ENCODE measurements at places on chromosomes 13 and 19. TPM values are rescaled to one million over a fixed set of nuclear protein-coding genes. Genes with fewer than 3 reads are reported as not detected.

- DNase-seq: no peak
- H3K36me3 ChIP-seq: no peaks in the 10 kb centered on the region
- H3K27ac ChIP-seq: no peak overlapping the region
- peaks cover 22% of the 10 kb centered on the region for H3K27me3 ChIP-seq
Measured at GRCh38 chr19:45311621-45312020, 11.1 kb downstream of the CKM start.

DNA sequence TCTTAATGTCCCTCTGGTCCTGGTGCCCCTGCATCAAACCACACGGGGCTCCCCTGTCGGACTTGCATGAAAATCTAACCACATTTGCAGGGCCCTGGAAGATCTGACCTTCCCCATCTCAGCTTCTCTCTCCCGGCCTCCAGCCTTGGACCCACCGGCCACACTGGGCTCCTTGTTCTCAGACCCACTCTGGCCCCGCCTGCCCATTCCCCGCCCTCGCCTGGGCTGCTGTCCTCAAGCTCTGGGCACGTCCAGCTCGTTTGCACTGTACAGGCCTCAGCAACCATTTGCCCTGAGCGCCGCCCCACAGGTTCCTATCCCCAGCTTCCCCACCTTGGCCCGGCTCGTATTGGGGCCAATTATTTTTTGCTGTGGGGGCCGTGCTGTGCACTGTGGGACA, 10.5 kb downstream of the MYO9B start:
- H3K27ac ChIP-seq: no peak overlapping the region
- no peaks in the 10 kb centered on the region for H3K27me3 ChIP-seq
- H3K4me1 ChIP-seq: peaks cover 23% of the 10 kb centered on the region
- H3K36me3 ChIP-seq: peaks cover 22% of the 10 kb centered on the region

GRCh38 chr13:97802213-97802612, 151.3 kb upstream of the IPO5 start:
- H3K4me3 ChIP-seq: no peak overlapping the region
- peaks cover 12% of the 10 kb centered on the region for H3K27me3 ChIP-seq
- peaks cover 2% of the 10 kb centered on the region for H3K4me1 ChIP-seq

GRCh38 chr19:5867201-5868136, 2.9 kb downstream of the FUT5 start:
- H3K27me3 ChIP-seq: peaks cover 15% of the 10 kb centered on the region
- H3K4me3 ChIP-seq: no peak overlapping the region
- no peaks in the 10 kb centered on the region for H3K36me3 ChIP-seq

DNA sequence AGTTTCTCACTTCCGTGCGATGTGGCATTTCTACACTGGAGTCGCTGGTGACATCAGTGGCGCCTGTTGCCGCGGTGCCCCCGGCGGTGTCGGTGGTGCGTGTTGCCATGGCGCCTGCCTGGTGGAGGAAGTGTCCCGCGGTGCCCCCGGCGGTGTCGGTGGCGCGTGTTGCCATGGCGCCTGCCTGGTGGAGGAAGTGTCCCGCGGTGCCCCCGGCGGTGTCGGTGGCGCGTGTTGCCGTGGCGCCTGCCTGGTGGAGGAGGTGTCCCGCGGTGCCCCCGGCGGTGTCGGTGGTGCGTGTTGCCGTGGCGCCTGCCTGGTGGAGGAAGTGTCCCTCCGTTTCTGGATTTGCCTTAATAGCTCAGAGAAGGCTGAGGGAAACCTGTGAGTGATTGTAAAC, 127.6 kb downstream of the KDM4B start:
- DNase-seq: no peak
- peaks cover 36% of the 10 kb centered on the region for H3K36me3 ChIP-seq
- H3K4me1 ChIP-seq: no peaks in the 10 kb centered on the region
- H3K4me3 ChIP-seq: no peak overlapping the region
- no peak overlapping the region for H3K27ac ChIP-seq

- DNase-seq: peak; percentile 95
- H3K27me3 ChIP-seq: no peaks in the 10 kb centered on the region
- peak overlapping the region; percentile 57 for H3K27ac ChIP-seq
- no peak overlapping the region for H3K4me3 ChIP-seq
- H3K4me1 ChIP-seq: peaks cover 9% of the 10 kb centered on the region
Measured at GRCh38 chr13:47499358-47500150, 501.5 kb downstream of the SUCLA2 start.

- H3K36me3 ChIP-seq: no peaks in the 10 kb centered on the region
- no peak overlapping the region for H3K27ac ChIP-seq
- peak; percentile 19 for DNase-seq
Measured at GRCh38 chr19:56066152-56067023, 54.7 kb downstream of the ZNF787 start.

DNA sequence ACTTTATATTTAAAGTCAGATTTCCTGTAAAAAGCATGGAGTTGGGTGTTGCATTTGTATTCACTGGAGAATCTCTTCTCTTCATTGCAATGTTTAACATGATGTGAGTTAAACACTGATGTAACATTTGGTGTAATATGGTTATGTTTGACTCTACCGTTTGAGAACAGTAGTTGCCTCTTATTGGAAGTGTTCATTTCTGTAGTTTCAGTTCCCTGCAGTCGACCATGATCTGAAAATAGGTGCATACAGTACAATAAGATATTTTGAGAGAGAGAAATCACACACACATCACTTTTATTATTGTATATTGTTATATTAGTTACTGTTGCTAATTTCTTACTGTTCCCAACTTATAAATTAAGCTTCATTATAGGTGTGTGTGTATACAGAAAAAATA, 105.2 kb upstream of the SPACA7 start:
- H3K27me3 ChIP-seq: no peaks in the 10 kb centered on the region
- H3K27ac ChIP-seq: no peak overlapping the region
- no peak overlapping the region for H3K4me3 ChIP-seq
- DNase-seq: no peak

DNA sequence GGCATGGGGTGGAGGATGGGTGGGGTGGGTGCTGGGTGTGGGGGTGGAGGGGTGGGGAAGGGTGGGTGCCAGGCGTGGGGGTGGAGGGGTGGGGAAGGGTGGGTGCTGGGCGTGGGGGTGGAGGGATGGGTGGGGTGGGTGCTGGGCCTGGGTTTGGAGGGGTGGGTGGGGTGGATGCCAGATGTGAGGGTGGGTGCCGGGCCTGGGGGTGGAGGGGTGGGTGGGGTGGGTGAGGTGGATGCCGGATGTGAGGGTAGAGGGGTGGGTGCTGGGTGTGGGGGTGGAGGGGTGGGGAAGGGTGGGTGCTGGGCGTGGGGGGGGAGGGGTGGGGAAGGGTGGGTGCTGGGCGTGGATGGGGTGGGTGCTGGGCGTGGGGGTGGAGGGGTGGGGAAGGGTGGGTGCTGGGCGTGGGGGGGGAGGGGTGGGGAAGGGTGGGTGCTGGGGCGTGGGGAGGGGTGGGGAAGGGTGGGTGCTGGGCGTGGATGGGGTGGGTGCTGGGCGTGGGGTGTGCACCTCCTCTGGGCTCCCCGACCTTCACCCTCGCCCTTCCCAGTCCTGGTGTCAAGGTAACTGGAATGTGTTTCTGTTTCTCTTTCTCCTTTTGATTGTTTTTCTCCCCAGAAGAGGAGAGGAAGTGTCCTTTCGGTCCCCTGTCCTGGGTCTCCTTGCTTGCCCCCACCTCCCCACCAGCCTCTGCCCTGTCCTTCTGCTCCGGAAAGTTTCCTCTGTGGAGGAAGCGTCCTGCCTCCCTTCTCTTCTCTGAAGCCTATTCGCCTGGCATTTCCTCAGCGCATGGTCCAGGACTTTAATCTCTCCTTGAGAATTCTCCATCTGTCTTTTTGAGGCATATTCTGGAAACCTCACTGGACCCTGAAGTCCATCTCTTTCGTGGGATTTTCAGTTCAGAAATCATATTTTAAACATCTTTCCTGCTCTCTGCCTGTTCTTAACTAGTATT, 22.9 kb upstream of the CFAP97D2 start:
- no peak for DNase-seq
- H3K4me3 ChIP-seq: no peak overlapping the region

DNA sequence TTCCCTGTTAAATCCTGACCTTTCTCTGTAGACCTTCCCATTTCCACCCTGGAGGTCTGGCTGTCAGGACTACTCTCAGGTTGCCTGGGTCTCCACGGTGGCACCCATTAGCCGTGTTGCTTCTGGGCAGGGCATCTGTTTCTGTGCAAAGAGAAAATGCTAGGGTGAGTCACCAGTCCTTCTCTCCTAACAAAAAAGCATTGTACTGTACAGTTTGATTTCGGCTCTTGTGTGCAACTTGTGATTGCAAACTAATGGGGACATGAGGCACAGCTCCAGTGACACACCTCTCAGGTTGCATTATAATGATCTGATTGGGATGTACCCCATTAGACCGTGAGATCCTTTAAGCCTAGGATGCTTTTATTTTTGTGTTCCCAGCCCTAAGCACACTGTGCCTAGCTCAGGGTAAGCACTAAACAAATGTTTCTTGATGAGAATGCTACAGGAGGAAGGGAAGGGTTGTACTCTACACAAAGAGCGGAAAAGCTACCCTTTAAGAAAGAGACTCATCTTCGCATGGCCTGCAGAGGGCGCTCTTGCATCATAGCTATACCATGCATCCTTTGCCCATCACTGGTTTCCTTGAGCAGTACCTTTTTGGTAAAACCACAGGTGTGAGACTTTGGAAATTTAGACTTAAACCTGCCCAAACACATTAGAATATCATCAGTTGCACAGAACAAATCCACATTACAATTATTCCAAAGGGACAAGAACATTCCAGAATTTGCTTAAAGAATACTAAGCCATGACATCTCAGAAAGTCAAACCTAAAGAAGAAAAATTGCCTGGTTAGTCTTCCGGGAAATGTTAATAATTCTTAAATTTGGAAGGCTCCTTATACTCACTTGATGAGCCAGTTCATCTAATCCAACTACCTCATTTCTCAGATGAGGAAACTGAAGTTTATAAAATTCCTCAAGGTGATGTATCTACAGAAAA, 20.3 kb upstream of the TRIM13 start:
- H3K4me1 ChIP-seq: peaks cover 4% of the 10 kb centered on the region
- no peak overlapping the region for H3K27ac ChIP-seq
- H3K4me3 ChIP-seq: no peak overlapping the region

- no peak for DNase-seq
- no peaks in the 10 kb centered on the region for H3K4me1 ChIP-seq
- H3K27ac ChIP-seq: no peak overlapping the region
- no peaks in the 10 kb centered on the region for H3K36me3 ChIP-seq
Measured at GRCh38 chr19:33905937-33906577, 109.4 kb downstream of the KCTD15 start.

GRCh38 chr13:64553411-64554129, 2676.6 kb downstream of the PCDH9 start:
- H3K4me3 ChIP-seq: no peak overlapping the region
- no peaks in the 10 kb centered on the region for H3K4me1 ChIP-seq
- no peak overlapping the region for H3K27ac ChIP-seq

GRCh38 chr13:22061806-22062391, 391.0 kb downstream of the FGF9 start:
- no peaks in the 10 kb centered on the region for H3K27me3 ChIP-seq
- H3K36me3 ChIP-seq: no peaks in the 10 kb centered on the region

DNA sequence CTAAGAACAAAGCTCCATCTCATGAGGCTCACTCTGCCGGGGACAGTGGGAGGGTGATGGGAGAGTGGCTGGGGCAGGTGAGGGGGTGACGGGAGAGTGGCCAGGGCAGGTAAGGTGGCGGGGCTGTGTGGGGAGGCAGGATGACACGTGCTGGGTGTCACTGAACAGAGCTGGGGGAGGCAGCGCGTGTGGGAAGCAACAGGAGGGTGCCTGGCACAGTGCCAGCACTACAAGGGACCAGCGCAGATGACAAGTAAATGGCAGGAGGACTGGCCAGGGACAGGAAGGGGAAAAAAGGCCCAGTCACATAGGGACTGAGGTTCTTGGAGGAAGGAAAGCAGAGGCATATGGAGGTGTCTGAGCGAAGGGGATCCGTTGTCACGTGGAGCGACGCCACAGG, 129.9 kb downstream of the RNF17 start:
- no peaks in the 10 kb centered on the region for H3K4me1 ChIP-seq
- H3K27ac ChIP-seq: no peak overlapping the region
- no peak for DNase-seq
- no peak overlapping the region for H3K4me3 ChIP-seq
- no peaks in the 10 kb centered on the region for H3K27me3 ChIP-seq

DNA sequence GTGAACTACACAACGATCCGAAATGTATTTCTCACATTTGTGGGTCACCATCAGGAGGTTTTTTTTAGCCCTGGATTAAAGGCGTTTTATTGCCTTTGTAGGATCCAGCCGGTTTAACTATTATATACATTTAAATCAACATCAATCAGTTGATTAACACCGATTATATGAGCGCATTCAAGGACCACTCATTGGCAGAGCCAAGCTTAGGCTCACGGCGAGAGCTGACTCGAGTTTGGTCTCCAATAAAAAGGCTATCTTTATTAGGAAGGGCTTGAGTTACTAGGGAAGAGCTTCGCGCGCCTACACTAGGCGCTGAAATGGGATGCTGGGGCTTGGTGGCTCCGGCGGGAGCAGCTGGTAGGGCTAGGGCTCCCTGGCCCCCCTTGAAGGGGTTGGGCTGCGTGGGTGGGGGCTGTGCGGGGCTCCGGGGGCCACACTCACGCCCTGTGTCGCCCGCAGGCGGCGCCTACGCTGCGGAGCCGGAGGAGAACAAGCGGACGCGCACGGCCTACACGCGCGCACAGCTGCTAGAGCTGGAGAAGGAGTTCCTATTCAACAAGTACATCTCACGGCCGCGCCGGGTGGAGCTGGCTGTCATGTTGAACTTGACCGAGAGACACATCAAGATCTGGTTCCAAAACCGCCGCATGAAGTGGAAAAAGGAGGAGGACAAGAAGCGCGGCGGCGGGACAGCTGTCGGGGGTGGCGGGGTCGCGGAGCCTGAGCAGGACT, 4.2 kb downstream of the PDX1 start:
- no peak overlapping the region for H3K27ac ChIP-seq
- peaks cover 3% of the 10 kb centered on the region for H3K4me1 ChIP-seq
- H3K27me3 ChIP-seq: peaks cover 95% of the 10 kb centered on the region

DNA sequence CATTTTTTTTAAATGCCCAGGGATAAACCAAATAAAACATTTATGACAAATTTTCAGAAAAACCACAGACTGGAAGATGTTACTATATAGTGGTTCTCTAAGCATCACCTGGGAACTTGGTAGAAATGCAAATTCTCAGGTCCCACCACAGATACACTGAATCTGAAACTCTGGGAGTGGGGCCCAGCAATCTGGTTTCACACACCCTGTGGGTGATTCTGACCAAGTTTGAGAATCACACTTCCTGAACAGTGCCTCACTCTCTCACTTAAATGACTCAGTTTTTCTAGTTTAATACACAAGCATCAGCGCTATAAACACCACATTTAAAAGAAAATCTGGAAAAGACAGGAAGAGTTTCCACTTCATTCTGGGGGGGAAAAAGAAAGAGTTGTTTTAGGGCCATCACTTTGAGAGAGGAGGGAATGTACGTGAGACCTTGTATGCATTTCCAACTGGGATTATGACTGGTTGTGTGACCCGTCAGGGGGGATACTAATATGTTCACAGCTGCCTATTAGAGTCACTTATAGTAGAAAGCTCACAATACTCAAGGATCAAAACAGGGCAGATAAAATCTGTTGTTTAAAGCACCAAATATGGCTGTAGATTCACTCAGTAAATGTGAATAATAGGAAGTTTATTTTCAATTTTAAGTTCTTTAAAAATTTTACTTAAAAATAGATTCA, 567.7 kb downstream of the GPC6 start:
- DNase-seq: peak; percentile 42
- no peaks in the 10 kb centered on the region for H3K36me3 ChIP-seq
- peaks cover 1% of the 10 kb centered on the region for H3K4me1 ChIP-seq
- H3K27ac ChIP-seq: no peak overlapping the region

- H3K4me3 ChIP-seq: no peak overlapping the region
- no peak overlapping the region for H3K27ac ChIP-seq
- H3K36me3 ChIP-seq: peaks cover 16% of the 10 kb centered on the region
- H3K4me1 ChIP-seq: no peaks in the 10 kb centered on the region
Measured at GRCh38 chr13:40756042-40756441, 14.9 kb downstream of the MRPS31 start.

Gene FGF22
- not detected for total RNA-seq

Gene CYP4F8
- total RNA-seq: not detected

Gene ELSPBP1
- total RNA-seq: not detected

Gene HIF3A
- not detected for total RNA-seq

Gene KCNRG
- 5.0 TPM for total RNA-seq

All from IMR-90 (cell line).